ENCODE measurements at places on chromosomes 1 and 21.

GRCh38 chr1:245604979-245605378 lies 450.2 kb downstream of the KIF26B start:
- DNase-seq, result no peak

DNA sequence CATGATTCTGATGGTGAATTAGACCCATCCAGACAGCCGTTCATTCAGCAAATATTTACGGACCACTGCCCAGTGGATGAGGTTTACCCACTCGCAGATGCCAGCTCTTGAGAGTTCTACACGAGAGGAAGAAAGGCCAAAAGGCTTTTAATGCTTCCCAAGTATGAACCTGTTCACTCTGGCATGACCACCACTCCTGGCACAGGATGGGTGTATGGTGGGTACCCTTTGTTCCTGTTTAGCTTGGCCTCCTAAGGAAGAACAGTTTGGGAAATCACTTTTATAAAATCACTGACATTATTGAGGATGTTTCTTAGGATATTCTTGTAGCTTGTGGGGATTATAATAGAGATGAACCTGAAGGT lies 67.2 kb downstream of the HMGB4 start:
- no peak for DNase-seq

DNA sequence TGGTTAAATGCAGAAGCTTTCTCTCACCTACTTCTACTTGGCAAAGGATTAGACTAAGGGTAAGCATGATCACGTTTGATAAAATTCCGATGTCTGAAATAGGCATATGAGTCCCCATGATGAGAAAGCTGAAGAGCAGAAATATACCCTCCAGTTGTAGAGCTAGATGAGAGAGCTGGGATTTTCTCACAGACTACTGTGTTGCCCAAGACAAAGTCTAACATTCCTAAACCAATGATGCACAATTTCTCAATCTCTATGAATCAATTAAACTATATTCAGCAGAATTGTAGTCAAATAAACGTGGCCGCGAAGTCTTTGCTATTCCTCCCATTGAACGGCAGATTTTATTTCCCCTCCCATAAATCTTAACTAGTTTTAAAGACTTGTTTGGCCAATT lies 699.2 kb downstream of the KCNT2 start:
- no peak for DNase-seq

- no peak for DNase-seq
Observed at GRCh38 chr21:16573578-16573977, 843.8 kb downstream of the USP25 start.

GRCh38 chr1:61013189-61013945 lies 69.0 kb upstream of the NFIA start:
- DNase-seq, result no peak

DNA sequence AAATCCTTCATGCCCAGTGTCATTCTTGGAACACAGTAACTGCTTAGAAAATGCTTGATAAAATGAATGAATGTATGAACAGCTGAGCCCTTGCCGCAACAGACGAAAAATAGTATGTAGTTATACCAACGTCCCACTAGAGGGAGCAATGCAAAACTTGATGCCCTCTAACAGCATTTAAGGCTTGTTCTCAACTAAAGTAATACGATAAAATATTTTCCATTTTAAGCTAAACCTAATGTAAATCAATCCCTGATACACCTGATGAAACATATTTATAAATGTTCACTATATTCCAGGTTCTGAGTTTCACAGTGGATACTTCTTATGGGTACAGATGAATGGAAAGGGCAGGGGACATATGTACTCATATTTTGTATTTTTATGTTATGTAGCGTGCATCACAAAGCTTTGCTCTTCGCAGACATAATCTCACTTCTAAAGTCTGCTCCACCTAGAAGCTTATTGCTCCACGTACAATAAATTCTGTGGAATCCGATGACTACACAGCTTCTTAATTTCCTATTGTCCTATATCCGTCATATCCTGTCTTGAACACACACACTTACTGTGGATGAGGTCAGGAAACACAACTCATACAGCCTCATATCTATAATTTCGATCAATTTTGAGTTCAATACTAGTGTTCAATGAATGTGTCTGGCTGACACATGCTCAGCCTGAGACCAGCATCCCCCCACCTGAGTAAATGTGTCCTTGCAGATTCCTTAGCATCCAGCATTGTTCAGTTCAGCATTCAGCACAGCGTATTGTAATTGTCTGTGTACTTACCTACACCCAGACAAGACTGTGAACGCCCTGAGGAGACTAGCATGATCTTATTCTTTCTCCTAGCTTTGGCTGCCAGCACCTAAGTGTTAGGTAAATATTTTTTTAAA lies 4.4 kb upstream of the UTP25 start:
- DNase-seq, result peak; percentile 55

DNA sequence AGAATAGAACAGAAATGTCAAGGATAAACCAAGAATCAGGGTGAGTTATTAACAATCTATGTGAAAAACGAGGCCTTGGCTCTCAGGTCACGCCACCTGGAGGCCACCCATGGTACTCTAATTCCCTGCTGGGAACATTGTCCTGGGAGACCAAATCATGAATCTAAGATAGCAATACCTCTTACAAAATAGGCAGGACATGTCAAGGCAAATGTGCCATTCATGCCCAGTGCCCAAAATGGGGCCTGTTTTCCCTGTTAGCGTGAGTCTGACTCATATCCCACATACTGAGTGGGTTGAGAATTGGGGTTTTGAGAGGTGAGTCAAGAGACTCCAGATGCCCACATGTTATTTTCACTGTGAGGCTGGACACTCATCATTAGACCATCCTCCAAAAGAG lies 380.8 kb downstream of the HHIPL2 start:
- DNase-seq, result peak; percentile 35

GRCh38 chr1:159291424-159291823 lies 10.7 kb upstream of the FCER1A start:
- DNase-seq, result no peak

DNA sequence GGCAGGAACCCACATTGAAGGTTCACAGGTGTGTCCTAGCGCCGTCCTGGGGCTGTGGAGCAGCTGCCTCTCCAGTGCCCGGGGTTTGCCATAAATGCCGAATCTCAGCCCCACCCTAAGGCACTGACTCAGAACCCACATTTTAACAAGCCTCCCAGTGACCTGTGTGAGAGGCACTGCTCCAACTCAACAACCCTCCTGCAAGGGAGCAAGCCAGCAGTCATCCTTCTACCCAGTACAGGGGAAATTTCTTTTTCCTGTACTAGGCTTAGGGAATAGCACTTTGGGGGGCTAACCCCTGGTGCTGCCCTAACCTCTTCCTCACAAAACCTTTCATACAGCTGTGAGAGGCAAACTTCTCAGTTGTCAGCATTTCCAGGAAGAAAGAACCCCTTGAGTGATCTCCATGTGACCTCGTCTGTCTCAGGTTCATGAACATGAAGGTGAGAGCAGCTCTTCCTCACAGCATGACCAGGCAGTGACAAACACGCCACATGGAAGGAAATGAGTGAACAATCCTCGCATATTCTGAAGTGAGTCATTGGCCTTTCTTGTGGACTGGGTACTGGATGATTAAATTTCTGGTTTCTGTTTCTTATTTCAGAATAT lies 11.4 kb upstream of the BCAR3 start:
- peak; percentile 89 for DNase-seq

GRCh38 chr1:39576016-39576657 lies 453 bp downstream of the PABPC4 start:
- DNase-seq, result no peak

- DNase-seq, result no peak
Observed at GRCh38 chr1:96308314-96308713, 413.3 kb upstream of the PTBP2 start.

GRCh38 chr1:1118876-1119220 lies 3.0 kb upstream of the C1orf159 start:
- no peak for DNase-seq

DNA sequence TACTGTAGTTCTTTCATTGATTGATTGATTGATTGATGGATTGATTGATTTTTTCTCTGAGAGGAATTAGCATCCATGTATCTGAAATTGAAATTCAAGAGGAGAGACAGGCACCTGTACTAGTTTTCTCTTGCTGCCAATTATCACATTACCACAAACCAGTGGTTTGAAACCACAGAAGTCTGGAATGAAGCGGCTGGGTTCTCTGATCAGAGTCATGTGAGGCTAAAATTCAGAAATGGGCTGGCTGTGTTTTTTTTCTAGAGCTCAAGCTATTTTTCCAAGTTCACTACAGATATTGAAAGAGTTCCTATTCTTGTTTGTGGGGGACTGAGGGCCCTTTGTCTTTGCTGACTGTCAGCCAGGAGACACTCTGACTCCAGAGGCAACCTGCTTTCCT lies 10.0 kb downstream of the NBPF3 start:
- DNase-seq, result no peak

GRCh38 chr1:117782056-117782455 lies 147.4 kb downstream of the GDAP2 start:
- no peak for DNase-seq

DNA sequence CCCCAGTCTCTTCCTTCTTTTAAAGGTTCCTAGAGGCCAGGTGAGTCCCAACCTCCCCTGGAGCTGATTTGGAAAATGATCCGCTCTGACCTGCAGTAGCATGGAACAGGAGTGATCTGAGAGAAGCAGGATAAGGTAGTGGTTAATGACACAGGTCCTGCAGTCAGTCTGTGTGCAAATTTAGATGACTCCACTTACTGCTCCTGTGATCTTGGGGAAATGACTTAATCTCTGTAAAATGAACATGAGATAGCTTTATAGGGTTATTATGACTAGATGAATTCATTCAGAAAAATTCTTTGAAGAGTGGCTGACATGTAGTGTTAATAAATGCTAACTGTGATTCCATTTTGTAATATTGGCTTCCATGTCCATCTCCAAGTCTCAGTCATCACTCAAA lies 374.9 kb upstream of the CAMK1G start:
- no peak for DNase-seq

- DNase-seq, result no peak
Observed at GRCh38 chr1:36464605-36465393, 615 bp upstream of the MRPS15 start.

GRCh38 chr21:16514316-16514715 lies 784.5 kb downstream of the USP25 start:
- no peak for DNase-seq

DNA sequence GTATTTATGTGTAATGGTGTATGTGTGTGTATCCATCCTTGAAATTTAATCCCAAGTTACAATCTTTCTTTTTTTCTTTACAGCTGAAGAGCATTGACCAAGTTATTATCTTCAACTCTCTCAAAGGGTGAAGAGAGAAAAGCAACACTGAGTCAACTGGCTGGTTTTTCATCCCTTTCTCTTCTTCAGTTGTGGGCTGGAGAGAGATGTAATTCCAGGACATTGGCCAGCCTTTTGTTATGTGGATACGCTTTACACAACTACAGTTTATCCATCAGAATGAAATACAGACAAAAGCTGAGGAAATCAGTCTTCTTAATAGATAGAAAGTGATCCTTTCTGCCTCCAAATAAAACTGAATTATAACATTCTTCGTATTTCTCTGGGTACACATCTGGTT lies 357.0 kb upstream of the NCAM2 start:
- no peak for DNase-seq

DNA sequence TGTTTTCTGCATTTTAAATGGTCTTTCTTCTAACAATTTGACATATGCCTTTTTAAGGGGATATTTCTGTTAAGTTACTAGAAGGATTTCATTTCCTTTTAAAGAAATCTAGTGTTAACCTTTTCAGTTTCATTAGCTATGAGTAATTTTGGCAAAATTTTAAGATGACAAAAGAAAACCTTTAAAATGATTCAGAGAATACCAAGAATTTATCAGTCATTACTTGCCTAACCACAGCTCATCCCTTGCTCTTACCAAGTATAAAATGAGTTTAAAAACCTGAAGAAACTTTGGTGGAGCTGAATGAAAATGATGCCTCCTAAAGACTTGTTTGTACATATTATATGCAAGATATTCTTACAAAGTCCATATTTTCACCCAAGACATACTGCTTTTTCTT lies 101.7 kb downstream of the NEK7 start:
- DNase-seq, result no peak

DNA sequence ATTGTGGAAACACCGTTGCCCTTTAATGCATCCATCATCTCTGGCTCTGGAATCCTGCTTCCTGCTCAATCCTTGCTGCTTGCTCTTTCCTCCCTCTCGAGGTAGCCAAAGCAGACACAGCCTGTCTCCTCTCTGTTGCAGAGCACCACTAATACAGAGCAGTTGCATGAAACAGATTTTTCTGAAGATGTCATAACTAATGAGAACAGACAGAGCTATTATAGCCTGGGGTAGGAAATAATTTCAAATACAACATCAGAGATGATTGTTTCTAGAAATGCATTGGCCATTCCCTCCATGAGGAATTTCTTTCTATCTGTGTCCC lies 23.3 kb upstream of the ACBD6 start:
- no peak for DNase-seq

GRCh38 chr1:170623171-170623570 lies 40.8 kb upstream of the PRRX1 start:
- DNase-seq, result peak; percentile 16

DNA sequence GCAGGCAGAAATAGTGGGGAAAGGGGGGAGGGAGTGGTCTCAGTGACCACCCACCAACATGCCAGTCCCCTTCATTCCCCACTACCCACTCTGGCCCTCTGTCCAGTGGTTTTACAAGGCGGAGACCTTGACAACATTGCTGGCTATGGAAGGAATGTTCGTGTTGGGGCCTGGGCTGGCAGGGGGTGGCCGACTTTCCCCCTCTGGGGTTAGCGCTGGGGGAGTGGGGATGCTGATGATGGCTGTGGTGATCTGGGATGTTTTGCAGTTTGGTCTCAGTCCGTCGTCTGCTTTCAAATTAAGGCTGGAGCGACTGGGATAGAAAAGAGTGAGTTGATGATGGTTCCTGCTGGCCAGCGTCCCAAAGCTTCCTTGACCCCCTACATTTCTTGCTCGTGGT lies 20.3 kb downstream of the DDX20 start:
- DNase-seq, result no peak

DNA sequence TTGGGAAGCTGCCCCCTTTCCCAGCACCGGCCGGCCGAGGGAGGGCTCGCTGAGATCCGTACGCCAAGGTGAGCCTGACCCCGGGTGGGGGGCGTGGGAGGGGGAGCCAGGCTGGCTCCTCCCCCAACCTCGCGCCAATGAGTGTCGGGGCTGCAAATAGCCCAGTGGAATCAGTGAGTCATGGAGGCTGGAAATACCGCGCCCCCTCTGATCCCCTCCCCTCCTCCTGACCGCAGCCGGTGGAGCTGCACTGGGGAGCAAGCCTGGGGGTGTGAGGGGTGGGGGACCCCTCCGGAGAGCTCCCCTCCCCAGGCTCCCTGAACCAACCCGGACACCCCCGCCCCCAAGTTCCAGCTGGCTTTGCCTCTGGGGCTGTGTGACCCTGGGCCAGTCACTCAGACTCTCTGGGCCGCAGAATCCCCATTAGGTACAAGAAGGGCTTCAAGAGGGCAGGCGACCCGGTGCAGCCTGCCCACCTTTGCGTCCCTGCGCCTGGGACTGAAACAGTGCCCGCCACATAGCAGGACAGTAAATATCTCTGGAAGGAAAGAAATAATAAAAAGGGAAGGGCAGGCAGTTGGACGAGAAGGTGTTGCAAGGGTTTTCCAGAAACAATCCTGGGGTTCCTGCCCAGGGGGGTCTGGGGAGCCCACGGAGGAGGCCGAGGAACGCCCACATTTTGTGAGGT lies 4.5 kb downstream of the HSPB7 start:
- DNase-seq, result peak; percentile 21
